ENCODE measurements at places on chromosomes 11 and 22. TPM values are rescaled to one million over a fixed set of nuclear protein-coding genes. Genes with fewer than 3 reads are reported as not detected.

The NFAM1 gene
- not detected for total RNA-seq

The ZNRF3 gene
- 3.3 TPM for total RNA-seq

The RIBC2 gene
- total RNA-seq, result 0.44 TPM

The MN1 gene
- 7.2 TPM for total RNA-seq

The ANO1 gene
- total RNA-seq, result not detected

The GLB1L3 gene
- total RNA-seq, result not detected

The HIC2 gene
- 2.8 TPM for total RNA-seq

The PANX2 gene
- total RNA-seq, result 0.86 TPM

The MUC15 gene
- not detected for total RNA-seq

The IFITM10 gene
- 0.22 TPM for total RNA-seq

The TOMM22 gene
- total RNA-seq, result 79.6 TPM
